ENCODE measurements at places on chromosomes 2 and 18.

DNA sequence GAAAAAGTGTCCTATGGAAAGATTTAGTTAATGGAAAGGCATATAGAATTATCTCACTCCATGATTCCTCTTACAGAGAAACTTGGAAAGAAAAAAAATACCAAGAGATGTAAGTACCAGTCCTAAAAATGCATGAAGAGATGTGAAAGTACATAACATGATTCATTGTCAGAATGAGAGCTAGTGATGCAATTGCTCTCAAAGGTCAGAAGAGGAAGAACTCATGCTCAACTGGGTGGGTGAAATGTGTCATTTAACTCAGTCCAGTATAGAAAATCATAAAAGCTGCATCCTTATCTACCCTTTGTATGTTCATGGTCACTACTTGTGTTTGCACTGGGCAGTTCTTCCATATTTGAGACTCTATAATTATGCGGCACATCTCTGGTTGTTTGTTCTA lies 300.0 kb upstream of the PIK3C3 start:
- no peak for DNase-seq

- DNase-seq, result no peak
Measured at GRCh38 chr18:55651236-55651635, 63.2 kb upstream of the TCF4 start.

DNA sequence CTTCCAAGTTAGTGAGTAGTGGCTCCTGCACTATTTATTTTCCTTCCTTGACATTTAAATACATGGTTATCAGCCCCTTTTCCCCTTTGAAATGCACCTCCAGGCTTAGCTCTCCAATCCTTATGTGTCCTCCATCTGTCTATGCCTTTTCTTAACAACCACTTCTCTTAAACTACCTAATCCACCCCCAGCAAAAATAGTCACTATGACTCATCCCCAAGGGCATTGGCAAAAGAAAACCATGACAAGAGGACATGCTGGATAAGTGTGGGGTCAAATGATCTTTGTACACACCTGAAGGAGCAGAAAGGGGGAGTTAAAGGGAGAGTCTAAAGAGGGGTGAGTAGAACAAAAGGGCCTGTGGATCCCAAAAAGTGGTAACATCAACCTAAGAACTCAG lies 127.2 kb downstream of the ANKRD44 start:
- DNase-seq, result no peak

- no peak for DNase-seq
Measured at GRCh38 chr18:76232779-76233178, 262.3 kb downstream of the ZNF516 start.

- DNase-seq, result no peak
Measured at GRCh38 chr2:125543968-125544514, 1111.9 kb upstream of the GYPC start.

DNA sequence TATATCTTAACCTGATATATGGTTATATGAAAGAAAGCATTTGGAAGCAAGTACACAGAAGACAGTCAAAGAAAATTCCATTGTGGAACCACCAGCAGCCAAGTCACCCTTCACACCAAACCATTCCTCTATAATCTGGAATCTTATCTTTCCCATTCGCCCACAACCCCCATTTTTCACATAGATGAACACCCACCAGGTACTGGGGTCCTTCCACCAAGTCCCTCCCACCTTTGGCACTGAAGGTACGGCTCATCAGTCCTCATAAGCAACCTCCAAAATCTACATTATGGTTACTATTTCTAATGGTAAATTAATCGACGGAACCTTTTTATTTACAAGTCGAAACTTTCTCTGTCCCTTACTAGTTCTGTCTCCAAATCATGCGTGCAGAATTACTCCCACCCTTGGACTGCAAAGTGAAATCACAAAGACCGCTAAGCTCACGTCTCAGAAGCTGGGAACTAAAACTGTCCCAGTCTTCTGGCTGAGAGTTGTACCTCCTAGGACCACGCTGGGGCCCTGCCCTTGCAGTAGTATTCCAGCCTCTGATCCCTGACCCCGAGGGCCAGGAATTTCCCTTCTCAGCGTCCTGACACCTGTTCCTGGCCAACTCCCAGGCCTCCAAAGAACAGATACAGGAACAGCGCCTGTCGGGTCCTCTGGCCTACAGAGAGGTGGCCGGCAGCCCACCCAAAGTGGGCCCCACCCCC lies 702 bp downstream of the OLA1 start:
- no peak for DNase-seq

DNA sequence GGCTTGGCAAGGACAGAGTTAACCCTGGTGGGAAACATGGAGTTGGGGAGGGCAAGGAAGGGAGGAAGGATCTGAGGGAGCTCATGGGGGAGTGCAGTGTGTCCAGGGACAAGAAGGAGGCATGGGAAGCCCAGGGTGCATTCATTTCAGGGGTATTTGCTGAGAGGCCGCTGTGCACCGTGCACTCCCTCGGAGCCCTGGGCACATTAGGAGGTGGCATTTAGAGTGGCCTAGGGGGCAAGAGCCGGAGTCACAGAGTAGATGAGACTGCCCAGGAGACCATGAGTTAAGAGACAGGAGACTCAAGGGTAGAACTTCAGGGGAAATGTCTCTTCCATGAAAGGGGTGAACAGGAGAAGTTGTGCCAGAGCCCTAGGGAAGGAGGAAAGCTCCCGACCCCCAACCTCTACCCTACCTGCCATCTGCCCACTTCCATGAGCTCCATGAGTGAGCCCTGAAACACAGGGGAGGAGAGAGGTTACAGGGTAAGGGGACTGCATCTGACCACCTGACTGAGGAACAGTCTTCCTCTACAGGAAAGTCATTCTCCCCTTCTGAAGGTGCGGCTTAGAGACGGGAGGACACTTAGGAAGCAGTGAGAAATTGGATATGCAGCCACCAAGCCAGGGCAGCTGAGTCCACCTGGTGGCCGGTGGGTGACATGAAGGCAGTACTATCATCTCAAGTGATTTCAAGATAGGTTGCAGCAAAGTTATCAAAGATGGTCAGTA lies 58.5 kb upstream of the COPS8 start:
- DNase-seq, result no peak

DNA sequence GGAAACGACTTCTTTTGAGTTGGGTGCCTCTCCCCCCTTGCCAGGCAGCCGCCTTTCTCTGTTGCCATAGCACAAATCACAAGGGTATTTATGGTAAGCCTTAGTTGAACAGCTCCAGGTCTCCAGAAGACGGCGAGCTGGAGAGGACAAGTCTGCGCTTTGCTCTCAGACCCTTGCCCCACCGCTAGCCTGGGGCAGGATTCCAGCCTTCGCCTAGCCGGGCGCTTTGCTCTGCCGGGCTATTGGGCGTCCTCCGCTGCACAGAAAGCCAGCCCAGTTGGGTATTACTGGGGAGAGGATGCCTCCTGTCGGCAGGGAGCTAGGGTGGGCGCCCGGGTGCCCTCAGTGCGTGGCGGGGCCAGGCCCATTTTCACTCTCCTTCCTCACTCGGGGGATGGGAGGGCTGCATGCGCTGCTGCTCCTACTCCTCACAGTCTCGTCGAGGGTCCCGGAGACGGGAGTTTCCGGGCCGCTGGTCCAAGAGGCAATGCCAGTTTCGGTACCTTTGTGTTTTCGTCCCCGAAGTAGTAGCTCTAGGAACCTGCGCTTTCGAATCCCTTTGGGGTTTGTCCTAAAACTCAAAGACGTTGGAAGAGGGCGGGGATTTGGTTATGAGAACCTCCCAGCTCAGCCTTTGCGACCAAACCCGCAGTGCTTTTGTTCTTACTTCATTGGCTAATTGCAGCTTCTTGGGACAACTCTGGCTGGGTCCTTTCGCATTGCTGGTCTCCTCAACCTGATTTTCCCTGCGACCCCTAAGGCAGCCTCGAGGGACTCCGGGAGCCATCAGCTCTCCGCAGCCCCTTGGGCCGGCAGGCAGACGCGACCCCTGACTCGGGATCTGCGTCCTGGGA lies 3.6 kb upstream of the DLX2 start:
- DNase-seq, result no peak

GRCh38 chr2:98846041-98846440 lies 90.0 kb downstream of the CRACDL start:
- DNase-seq, result no peak

- no peak for DNase-seq
Measured at GRCh38 chr2:149612122-149612521, 24.5 kb upstream of the MMADHC start.

DNA sequence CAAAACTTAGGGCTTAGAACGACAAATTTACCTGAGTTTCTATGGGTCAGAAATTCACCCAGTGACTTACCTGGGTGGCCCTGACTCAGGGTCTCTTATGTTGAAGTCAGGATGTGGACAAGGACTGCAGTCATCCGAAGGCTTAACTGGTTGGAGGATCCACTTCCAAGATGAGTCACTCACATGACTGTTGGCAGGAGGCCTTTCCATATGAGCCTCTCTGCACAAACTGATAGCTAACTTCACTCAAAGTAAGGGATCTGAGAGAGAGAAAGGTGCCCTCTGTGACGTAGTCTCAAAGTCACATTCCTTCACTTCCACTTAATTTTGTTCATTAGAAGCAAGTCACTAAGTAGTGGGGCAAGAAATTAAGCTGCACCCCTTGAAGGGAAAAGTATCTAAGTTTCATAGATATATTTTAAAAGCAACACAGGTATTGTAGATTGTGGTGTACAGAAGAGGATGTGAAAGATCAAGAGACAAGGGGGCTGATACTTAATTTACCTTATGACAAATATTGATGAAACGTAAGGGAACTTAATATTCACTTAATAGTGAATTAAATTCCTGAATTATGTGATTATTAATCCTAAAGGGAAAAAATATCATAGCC lies 48.4 kb downstream of the TANK start:
- no peak for DNase-seq

DNA sequence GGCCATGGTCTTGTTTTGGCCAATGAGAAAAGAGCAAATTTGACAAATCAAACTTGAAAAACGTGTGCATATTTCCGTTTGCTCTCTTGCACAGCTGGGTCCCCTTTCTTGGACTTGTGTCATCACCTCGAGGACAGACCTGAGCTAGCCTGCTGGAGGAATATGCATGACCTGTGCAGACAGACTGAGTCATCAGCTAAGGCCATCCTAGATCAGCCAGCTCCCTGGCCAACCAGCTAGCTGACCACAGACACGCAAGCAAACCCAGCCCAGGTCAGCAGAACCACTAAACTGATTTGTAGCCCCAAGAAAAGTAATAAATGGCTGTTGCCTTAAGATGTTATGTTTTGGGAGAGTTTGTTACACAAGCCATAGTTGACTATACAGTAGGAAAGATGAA lies 61.3 kb upstream of the PAX3 start:
- DNase-seq, result no peak

DNA sequence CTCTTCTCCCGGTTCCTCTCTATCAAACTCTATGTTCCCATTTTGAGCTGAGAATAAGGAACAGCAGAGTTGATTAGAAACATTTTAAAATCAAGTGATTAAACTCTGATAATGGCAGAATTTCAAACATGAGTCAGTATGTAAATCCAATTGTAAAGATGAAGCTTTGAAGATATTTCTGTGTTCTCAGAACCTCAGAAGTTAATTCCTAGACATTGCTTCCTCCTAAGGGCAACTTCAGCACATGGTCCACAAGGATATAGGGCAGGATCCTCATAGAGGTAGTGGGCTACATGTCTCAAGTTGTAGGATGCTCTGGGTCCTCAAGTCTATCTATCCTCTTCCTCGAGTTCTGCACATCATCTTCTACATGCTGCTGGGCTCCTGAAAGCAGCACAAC lies 46.3 kb downstream of the QPCT start:
- no peak for DNase-seq

GRCh38 chr18:22342625-22343024 lies 75.1 kb downstream of the CTAGE1 start:
- peak; percentile 8 for DNase-seq

GRCh38 chr2:120598416-120598815 lies 137.3 kb upstream of the GLI2 start:
- DNase-seq, result no peak

DNA sequence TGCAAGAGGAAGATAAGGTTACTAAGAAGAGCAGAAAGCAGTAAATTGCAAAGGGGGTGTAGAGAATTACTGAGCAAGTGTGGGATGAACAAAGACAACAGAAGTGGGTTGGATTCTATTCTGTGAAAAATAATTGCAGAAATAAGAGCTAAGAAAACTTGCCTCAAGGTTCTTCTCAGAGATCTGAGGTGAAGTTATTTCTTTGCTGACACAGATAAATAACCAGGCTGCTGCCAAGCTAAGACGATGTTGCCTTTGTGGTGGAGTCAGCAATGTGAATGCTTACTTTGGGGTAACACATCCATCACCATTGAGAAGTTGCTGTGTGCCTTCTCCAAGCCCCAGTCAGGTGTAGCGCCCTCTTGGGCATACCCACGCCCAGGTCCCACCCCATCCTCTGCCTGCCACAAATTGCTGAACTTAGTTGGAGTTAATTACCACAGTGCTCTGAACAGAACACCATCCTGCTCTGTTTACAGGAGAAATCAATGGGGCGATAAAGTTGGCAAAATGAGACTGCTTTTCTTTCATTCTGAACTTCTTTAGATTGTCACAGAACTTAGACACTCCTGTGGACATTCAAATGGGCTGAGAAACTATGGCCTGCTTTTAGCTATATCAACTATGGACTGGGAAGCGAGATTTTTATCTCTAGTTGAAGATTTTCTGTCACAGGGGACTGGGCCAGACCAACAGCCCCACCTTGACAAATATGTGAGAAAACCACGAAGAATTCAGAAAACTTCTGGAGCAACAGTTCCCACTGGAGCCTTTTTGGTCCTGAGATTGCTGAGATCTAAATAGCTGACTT lies 283.6 kb downstream of the TMX3 start:
- DNase-seq, result no peak

GRCh38 chr18:23812546-23813440 lies 123.5 kb downstream of the LAMA3 start:
- no peak for DNase-seq

- DNase-seq, result no peak
Measured at GRCh38 chr2:42286268-42286946, 74.6 kb downstream of the COX7A2L start.

Measured in T-helper 22 cell (primary cell).